ENCODE measurements at places on chromosomes 1 and 21.

GRCh38 chr1:34822202-34822601 lies 29.4 kb downstream of the GJA4 start:
- DNase-seq = peak; percentile 13

- DNase-seq = no peak
Measured at GRCh38 chr1:103142461-103142860, 34.1 kb upstream of the COL11A1 start.

DNA sequence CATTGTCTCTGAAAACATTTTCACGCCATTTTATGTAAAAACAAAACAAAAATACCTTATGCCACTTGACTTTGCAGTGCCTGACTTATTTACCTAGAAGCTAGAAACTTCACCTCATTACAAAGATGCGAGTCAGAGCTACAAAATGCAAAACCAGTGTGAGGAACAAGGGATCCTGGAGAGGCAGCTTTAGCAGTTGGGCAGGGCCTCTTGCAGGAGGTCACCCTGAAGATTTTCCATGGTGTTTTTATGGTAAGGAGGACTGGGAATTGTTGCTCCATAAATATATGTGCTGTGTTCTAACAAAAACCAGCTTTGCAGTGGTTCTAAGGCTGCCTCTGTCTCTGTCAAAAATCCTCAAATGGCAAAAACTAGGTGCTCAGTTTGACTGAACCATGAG lies 36.4 kb upstream of the TARBP1 start:
- DNase-seq = no peak

DNA sequence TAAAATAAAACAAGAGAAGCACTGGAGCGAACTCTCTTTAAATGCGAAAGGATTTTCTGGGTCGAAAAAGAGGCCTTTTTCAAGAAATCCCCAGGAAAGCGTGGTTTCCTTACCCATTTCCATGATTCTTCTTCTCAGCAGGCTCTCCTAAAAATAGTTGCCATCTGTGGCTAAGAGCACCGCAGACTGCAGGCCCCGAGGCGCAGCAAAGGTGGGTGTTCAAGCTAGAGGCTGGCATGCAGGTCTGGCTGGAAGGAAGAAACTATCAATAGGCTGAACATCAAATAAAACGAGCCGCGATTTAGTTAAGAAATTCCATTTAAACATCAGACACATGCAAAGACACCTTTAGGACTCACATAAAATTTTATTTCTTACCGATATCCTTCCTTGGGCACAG lies 135.1 kb downstream of the ADAMTS1 start:
- DNase-seq = no peak

- DNase-seq = no peak
Measured at GRCh38 chr1:8158995-8159394, 132.9 kb upstream of the ERRFI1 start.

DNA sequence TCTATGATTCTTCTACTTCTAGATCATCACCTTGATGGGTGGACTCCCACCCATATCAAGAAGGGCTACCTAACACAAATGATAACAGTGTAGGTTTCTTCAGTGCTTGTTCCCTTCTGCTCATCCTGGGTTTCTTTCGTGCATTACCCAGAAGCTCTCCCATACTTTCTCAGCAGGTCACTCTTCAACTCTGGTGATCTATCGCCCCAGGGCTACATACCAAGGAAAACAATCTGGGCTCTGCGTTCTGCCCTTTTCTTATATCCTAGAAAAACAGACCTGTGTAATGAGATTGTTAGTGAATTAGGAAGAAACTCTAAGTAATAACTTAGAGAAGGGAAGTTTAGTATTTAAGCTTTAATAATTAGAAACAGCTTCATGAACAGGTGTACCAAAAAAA lies 370.6 kb upstream of the SPAG17 start:
- DNase-seq = no peak

- peak; percentile 3 for DNase-seq
Measured at GRCh38 chr1:222171005-222171404, 376.9 kb downstream of the HHIPL2 start.

DNA sequence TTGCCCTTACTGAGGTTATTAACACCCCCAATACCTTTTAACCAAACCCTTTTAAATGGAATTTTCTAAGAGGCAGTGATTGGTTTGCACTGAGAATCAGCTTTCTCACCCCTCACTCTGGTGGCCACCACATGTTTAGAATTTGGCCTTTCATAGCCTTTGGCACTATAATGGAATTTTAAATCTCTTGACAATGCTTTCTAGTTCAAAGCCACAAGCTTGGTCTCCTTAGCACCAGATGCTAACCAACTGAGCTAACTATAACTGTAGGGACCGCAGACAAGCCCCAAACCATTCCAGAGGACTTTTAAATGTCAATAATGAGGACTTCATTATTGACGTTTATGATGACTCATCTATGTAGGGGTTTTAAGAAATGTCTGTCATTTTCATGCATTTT lies 238.7 kb upstream of the SNX7 start:
- DNase-seq = no peak

DNA sequence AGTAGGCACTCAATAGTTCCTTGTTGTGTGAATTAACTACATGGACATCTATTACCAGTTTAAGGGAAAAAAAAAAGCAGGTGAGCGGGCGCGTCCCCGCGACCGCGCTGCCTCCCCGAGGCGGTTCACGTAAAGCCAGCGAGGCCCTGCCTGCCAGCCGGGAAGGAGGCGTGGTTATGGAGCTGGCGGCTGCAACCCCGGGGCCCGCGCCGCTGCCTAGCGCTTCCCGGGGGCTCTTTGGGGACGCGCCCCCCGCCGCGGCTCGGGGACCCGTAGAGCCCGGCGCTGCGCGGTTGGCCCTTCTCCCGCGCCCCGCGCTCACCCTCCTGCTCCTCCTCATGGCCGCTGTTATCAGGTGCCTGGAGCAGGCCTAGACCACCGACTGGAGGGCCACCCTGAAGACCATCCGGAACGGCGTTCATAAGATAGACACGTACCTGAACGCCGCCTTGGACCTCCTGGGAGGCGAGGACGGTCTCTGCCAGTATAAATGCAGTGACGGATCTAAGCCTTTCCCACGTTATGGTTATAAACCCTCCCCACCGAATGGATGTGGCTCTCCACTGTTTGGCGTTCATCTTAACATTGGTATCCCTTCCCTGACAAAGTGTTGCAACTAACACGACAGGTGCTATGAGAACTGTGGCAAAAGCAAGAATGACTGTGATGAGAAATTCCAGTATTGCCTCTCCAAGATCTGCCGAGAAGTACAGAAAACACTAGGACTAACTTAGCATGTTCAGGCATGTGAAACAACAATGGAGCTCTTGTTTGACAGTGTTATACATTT lies 2.6 kb upstream of the CC2D1B start:
- DNase-seq = peak; percentile 24

- DNase-seq = no peak
Measured at GRCh38 chr21:37532868-37533780, 166.6 kb downstream of the DYRK1A start.

- DNase-seq = no peak
Measured at GRCh38 chr1:209584231-209584672, 738 bp downstream of the CAMK1G start.

DNA sequence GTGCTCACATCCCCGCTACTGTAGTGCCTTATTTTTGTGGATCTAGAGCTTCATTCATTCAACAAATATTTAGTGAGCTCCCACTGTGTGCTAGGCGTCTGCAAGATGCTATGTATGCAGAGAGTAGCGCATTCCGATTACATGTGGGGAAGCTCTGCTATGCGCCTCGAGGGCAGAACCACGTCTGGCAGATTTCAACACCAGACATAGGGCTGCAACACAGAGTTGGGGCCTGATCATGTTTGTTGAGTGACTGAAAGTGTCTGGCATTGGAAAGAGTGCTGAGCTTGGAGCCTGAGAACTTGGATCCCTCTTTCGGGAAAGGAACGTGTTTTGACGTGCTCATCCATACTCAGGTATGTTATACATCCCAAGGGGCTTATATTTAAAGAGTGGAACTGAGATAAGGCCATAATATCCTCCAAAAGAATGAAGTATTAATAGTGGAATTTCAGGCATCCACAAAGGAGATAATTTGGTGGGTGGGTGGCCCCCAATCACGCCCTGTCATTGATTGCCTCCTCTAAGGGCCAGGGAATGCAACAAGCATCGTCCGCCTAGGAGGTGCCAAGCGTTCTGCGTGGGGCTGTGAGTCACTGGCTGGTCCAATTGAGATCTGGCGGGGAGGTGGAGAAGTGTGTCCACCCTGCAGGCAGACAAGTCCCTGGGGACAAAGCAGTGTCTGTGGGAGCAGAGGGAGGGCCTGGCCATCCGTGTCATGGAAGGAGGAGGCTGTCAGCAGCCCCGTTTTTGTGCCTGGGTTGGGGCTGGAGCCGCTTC lies 62.8 kb upstream of the ZBTB40 start:
- DNase-seq = no peak

DNA sequence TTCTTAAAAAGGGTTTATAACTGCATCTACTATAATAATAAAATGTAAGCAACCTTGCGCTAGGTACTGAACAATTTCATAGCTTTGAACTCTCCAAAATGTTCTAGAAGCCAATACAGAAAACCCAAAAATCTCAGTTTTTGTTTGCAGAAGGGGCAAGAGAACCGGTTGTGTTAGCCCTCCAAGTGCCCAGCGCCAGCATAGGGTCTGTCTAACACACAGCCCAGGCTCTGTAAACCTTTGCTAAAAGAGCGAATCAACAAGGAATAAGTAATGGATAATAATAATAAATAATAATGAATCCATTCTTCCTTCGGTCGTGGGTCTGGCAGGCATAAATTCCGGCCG lies 333 bp upstream of the CHAF1B start:
- DNase-seq = no peak

GRCh38 chr1:42936309-42937078 lies 22.2 kb downstream of the SLC2A1 start:
- no peak for DNase-seq

- no peak for DNase-seq
Measured at GRCh38 chr1:246052603-246053002, 454.5 kb downstream of the SMYD3 start.

DNA sequence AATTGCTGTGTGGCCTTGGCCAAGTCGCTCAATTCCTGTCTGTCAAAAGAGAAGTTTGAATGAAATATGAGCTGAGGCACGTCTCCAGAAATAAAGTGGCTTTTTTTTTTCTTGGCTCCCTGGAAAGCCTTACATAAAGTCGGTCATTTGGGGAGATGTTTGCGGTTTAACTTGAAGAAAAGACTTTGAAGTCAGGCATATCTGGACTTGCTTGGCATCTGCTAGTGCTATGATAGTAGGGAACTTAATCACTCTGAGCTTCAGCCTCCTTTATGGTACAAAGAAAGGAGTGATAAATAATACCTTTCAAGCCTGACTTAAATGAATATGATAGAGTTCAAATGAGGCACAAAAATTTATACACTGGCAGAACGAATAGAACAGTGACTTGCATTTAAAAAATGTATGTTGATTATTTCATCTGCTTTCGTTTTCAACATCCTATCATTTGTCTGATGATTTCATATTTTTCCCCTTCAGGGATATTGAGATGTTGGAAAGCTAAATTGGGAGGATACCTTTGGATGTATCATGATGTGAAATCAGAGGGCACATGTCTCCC lies 60.2 kb downstream of the FASLG start:
- DNase-seq = no peak

GRCh38 chr1:32275424-32275823 lies 16.5 kb upstream of the HDAC1 start:
- DNase-seq = no peak

GRCh38 chr1:35769188-35769758 lies 505 bp downstream of the CLSPN start:
- DNase-seq = peak; percentile 85

DNA sequence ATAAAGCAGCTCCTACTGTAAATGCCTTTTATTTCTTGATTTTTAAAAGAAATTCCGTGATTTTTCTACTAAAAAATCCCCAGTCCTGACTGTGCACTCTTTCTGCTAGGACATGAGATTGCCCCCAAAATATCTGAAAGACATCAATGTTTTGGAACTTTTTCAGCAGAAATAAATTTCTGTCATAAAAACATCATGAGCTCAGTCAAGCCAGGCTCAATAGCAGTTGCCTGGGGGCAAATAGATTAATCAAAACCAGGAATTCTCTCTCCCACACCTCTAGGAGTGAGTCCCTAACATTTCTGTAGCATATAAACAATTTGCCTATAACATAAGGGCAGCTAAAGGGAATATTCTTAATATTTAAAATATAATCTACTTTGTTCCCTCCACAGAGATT lies 654.1 kb downstream of the PTPRC start:
- DNase-seq = no peak

- DNase-seq = no peak
Measured at GRCh38 chr1:20200966-20201365, 14.6 kb upstream of the PLA2G2C start.

Measured in AML-193 (cell line).